ENCODE measurements at places on chromosomes 2 and 18.

- DNase-seq, result no peak
These were observed 9.3 kb upstream of the VWC2L start for GRCh38 chr2:214401580-214401979.

DNA sequence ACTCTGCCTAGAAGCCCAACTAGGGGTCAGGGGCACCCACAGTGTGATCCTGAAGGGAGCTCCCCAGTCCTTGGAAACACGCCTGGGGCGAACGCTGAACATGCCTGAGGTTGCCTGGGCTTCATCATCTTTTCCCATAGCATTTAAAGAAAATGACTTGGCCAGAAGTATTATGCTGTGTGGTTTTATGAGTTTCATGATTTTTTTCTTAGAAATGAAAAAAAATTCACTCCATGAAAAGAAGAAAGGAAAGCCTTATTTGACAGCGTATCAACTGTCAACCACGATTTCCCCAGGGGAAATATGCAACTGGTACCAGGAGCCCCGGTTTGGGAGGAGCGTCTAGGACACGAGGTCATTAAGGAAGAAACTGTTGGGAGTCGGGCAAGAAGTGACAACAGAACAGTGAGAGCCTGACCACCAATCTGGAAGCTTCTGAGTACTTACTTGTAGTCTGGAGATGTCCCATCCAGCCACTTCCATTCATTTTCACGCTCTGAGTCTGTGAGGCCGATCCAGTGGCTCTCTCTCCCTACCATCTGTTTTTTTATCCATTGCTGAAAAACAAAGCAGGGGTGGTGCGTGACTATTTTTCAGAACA lies 63.5 kb upstream of the THOC1 start:
- DNase-seq, result no peak

DNA sequence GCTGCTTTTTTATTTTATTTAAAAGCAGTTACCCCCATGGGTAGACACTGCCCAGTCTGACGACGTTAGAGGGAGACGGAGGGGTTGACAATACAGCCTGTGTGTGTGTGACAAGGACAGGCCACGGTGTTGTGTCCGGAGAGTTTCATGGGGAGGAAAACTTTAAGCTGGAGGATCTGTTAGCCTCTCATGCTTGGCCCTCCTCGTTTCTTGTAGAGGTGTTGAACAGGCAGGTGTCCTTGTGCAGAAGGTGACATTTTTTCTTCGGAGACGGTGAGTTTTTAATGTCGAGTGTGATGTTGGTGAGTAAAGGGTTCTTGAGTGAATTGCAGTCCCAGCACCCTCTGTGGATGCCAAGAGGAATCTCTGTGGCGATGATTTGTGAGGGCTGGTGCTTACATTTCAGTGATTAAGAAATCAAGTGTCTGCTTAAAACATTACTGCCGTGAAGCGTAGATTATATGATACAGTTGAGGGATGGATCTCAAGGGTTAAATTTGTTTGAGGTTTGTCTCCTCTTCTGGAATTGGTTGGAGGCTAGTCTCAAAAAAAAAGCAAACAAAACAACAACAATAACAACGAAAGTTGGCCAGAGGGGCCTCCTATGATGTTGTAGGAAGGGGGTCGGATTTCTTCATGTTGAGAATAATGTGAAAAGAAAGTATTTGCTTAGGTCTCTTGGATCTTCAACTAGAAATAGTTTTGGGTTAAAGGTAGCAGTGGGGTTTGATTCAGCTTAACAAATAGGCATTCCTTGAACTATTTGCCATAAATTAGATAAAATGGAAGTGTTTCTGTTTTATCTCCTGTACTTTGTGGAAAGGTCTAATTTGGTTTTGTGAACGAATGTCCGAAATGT lies 1.6 kb downstream of the NCOA1 start:
- peak; percentile 56 for DNase-seq

DNA sequence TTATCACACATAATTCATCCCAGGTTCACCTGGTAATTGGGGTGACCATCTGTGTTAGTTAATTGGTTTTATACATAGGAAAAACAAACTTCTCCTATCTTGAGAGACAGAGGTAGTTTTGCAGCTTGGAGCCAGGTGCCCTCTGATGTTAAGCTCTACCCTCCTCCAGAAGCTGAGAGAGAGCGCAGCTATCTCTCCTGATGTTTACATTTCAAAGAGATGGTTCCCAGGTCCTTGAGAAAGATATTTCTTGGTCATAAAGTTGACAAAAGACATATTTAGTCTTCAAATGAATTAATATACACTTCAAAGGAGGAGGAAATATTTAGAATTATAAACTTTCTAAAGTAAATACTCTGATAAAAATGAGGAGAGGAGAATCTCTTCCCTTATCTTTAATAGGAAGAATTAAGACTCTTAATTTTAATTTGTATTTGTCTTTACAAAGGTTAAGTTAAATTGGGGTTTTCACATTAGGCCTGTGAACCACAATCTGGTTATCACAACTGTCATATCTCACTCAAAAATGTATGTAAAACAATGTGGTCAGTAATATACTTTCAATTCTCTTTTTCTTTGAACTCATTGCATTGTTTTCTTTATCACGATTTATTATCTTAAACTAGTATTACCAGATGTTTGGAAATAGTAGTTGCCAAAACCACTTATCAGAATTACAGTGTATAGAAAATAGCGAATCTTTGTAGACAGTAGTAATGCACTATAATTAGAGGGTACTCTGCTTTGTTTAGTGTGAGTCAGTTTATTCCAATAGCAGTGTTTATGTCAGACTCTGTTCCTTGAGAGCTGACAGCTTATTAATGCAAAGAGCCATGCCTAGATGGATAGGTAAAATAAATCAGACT lies 26.8 kb downstream of the SERPINB4 start:
- DNase-seq, result peak; percentile 56

- DNase-seq, result no peak
These were observed 258.9 kb upstream of the CHAC2 start for GRCh38 chr2:53508667-53509066.

GRCh38 chr2:43006834-43007543 lies 214.6 kb upstream of the HAAO start:
- DNase-seq, result no peak
